Activated T-cell treated with anti-CD3 and anti-CD28 coated beads, Interleukin-2, amount 50 U/mL, for 24 hours (primary cell): ENCODE measurements at places on chromosomes 12 and 14.

- no peak for DNase-seq
Observed at GRCh38 chr12:89568484-89568883, 42.6 kb upstream of the POC1B start.

DNA sequence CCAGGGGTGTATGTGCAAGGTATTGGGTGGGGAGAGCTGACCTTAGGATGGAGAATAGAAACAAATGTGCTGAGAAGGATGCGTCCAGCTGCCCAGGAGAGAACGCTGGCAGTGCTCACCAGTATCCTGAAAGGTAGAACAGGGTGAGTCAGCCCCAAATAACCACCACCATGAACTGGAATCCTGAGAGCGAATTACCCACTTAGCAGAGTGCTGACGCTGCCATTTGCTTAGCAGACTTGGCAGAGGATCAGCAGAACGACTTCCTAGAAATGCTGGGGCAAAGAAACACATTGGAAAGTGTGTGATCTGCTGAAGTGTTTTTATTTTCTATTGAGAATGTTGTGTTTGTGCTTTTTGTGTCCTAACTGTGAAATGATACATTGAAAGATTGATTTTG lies 213.6 kb downstream of the ADGRD1 start:
- DNase-seq, result no peak

DNA sequence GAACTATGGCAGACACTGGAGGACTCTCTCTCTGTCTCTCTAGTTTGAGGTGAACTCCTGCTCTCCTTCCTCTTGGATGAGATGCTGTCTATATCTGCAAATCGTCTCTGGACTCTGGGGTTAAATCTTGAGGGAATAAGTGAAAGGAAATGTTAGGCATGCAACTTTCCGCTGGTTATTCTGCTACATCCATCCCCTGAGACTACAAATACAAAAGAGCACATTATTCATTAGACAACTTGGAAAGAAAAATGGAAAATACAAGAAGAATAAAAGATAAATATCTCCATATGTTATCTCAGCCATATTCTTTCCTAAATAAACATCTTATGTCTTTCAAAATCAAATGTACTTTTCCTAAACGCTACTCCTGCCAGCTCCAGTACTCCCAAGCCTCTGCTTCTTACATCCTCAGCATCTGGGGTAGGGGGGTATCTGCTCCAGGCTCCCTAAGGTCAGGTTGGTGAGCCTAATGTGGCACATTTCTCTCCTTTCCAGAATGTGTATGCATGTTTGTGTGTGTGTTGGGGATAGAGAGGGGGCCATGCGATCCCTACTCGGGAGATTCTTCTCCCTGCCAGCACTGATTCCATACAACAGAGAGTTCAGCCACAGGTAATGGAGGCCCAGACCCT lies 102.9 kb upstream of the FSCB start:
- DNase-seq, result no peak

DNA sequence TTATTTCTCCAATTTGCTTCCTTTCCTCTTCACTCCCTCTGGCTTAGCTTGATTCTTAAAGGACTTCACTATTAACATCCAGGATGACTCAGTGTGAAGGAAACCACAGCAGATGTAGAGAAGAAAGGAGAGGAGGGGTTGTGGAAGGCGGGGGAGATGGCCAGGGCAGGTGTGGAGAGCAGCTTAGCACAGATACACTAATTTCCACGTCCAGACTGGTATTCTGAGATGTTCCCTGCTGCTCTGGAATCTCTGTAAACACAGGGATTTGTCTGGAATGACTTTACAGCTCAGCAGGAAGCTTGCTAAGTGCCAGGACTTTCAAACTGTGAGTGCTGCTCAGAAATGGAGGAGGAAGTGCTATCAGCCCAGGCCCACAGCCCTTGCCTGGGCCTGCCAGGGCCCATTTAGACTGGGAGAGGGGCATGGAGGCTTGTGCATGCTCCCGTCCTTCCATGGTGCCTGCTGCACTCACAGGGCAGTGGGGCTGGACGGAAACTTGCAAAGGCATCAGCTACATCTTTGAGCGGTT lies 202.5 kb upstream of the DDHD1 start:
- DNase-seq, result no peak

GRCh38 chr14:70642303-70643235 lies 853 bp downstream of the TTC9 start:
- peak; percentile 72 for DNase-seq

DNA sequence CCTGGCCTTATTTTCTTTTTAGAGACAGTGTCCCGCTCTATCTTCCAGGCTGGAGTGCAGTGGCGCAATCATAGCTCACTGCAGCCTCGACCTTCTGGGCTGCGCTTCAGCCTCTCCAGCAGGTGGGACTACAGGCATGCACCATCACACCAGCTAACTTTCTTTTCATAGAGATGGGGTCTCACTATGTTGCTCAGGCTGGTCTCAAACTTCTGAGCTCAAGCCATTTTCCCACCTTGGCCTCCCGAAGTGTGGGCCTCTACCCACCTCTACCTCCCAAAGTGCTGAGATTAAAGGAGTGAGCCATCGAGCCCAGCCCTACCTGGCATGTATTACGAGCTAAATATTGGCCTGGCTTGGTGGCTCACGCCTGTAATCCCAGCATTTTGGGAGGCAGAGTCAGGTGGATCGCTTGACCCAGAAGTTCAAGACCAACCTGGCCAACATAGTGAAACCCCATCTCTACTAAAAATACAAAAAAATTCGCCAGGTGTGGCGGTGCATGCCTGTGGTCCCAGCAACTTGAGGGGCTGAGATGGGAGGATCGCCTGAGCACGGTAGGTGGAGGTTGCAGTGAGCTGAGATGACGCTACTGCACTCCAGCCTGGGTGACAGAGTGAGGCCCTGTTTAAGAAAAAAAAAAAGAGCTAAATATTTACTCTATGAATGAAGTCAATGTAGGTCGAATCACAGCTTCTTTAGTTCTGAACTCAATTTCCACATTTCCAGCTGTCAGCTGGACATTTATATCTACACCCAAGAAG lies 7.6 kb upstream of the RILPL1 start:
- no peak for DNase-seq

GRCh38 chr12:104142543-104142942 lies 4.5 kb upstream of the NFYB start:
- DNase-seq, result no peak

- no peak for DNase-seq
Observed at GRCh38 chr12:96352161-96352835, 47.9 kb downstream of the CDK17 start.

DNA sequence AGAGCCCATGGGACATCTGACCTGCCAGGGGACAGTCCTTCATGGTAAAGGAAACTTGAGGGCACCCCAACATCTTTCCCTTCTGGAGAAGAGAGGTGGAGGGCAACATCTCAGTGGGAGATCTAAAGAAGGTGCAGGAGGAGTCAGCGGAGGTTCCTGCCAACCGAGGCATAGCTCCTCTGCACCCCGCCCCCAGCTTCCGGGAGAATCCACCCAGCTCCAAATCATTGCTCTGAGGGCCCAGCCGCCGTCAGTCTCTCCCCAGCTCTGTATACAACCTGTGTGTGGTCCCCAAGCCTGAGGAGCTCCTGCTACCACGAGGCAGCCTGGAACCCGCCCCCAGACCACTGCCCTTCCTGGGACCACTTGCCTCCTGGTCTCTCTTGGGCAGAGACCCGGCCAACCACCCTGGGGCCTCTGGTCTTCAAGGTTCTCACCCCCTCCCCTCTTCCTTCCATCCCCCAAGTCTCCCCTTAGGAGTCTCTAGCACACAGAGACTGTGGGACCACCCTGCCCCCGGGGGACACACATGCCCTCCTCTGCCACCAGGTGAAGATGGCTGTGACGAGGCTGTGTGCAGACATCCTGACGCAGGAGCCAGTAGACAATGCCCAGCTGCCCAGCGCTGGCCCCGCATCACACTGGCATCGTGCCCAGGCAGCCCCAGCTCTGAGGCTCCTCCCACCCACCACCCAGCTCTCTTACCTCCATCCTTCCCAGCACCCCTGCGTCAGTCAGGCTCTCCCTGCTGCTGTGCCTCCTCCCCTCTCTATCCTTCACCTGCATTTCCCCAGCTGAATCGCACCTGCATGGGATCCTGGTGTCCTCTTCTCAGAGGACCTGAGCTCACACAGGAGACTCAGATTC lies 13.0 kb upstream of the NUDT14 start:
- DNase-seq, result peak; percentile 48

DNA sequence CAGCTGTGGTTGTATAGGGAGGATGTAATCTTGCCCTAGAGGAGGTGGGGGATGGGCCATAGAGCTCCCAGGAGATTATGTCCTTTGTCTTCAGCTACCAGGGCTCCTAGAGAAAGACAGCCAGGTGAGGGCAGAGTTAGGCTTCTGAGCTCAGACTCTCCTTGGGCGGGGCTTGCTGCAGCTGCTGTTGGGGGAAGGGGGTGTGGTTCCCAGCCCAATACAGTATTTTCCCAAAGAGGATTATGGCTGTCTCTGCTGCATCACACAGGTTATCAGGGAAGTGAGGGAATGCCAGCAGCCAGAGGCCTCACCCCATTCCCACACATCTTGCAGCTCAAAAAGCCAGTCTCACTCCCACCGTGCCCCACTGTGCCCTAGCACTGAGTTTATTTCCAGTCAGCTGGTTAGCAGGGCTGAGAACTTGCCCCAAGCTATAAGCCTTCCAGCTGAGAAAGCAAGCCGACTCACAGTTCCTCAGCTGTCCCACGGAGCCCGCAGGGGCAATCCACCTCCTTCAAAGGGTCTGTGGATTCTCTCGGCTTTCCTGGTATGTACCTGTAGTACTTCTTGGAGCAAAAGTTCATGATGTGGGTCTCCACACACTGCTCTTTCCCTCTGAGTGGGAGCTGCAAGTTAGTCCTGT lies 217.3 kb upstream of the CPNE8 start:
- DNase-seq, result no peak

GRCh38 chr12:14410841-14411569 lies 45.5 kb downstream of the ATF7IP start:
- DNase-seq, result no peak

DNA sequence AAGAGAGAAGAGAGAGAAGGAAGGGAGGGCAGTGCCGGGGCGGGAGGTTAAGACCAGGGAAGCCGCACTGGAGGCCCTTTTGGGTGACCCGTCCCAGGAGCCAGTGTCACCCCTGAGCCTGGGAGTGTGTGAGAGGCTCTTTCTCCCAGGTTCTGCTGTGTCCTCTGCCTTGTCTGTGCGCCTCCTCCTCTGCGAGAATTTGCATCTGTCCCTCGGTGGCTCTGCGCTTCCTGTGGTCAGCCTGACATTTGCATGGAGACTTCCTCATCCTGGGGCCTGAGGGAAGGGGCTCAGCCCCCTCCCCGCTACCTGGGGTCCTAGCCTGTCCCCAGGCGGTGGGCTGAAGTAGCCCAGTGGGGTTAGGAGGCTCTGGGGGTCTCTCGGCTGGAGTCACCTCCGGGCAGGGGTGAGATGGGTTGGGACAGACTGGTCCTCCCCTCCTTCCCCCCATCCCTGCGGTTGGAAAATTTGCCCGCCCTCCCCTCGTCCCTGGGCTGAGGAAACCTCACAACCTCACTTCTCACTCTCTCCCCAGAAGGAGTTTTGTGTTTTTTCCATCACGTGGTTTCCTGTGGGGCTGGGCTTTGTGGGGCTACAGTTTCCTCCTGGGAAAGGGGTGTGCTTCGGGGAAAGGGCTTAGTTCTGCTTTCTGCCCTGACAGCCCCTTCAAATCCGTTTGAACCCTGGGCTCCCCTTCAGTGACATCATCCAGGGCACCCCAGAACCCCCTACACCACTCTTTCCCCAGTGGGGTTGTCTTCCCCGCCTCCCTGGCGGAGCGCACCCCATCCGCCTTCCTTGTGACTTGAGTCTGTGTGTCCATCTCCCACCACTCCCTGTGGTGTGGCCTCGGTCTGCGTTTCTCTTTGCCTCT lies 2.5 kb downstream of the PTPN6 start:
- DNase-seq, result peak; percentile 86

DNA sequence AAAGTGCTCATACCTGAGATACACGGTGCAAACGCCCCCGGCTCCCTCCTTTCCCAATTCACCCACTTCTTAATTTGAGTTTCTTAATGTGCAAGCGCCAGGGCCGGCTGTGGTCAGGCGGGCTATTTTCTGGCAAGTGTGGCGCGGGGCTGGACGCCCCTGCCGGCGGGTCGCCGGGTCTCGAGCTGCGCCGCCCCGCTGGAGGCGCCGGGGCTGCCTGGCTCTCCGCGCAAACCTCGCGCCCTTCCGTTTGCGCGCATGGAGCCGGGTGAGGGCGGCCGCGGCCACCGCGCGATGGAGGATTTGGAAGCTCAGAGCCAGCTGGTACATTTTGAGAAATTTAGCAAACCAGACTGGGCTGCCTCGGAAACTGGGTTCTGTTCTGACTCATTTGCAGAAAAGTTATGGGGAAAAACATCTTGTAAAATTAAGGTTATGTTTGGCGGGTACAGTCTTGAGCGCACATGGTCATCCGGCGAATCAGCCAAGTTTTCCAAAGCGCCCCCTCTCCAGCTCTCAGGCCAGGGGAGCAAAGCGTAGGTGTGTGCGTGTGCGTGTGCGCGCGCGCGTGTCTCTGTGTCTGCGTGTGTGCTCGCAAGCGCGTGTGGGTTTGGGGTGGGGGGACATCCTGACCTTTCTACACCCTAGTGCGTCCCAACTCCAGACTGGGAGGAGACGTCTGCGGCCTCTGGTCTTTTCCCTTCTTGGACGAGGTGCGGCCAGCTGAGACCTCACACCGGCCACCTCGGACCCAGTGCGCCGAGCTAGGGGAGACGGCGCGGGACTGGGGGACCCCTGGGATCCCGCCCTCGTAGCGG lies 6.5 kb upstream of the OTX2 start:
- DNase-seq, result no peak

- no peak for DNase-seq
Observed at GRCh38 chr14:57461777-57462320, 31.8 kb downstream of the CCDC198 start.

- DNase-seq, result no peak
Observed at GRCh38 chr14:71163050-71163841, 256.0 kb downstream of the PCNX1 start.

- peak; percentile 64 for DNase-seq
Observed at GRCh38 chr14:52267501-52268278, at the start of gene PTGDR. PTGDR (plus strand) TSS chr14:52267698; CDS start chr14:52267815, 117 bp downstream.

GRCh38 chr14:88421286-88421685 lies 35.8 kb downstream of the SPATA7 start:
- DNase-seq, result no peak

DNA sequence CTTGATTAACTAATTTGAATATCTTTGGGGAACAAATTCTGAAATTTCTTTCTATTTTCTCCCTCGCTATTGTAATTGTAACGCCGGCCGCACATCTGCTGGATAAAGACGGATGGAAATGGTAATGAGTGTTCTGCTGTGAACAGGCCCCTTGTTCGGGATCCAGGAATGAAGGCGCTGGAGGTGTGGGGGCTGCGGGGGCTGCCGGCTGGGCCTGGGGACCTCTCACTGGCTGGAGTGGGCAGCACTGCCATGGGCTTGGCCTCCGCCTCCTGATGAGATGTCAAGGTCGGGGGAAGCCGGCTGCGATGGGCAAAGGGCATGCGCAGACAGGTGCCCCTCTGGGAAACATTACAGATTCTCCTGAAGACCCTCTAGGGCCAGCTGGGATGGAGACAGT lies 175.4 kb downstream of the PHETA1 start:
- no peak for DNase-seq

GRCh38 chr14:22981876-22982476 lies 375 bp downstream of the AJUBA start:
- DNase-seq, result no peak
